ENCODE measurements at places on chromosomes 2 and 18.

DNA sequence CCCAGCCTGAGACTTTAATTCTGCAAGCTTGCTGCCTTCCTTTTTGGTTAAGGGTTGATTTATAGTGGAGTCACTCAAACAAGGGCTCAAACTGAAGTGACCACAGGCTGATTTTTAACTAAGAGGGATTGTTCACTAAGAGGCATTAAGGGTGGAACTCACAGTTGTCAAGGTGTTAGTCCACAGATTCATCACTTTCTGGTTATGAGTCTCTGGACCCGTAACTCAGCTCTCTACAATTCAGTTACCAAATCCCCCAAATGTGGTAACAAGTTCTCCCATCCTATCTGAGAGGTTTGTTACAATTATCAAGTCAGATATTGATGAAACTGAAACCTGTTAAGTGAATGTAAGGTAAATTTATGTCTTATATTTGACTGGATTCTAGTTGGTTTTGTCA is 185.9 kb upstream of the KLHL14 start:
- no peak for DNase-seq

DNA sequence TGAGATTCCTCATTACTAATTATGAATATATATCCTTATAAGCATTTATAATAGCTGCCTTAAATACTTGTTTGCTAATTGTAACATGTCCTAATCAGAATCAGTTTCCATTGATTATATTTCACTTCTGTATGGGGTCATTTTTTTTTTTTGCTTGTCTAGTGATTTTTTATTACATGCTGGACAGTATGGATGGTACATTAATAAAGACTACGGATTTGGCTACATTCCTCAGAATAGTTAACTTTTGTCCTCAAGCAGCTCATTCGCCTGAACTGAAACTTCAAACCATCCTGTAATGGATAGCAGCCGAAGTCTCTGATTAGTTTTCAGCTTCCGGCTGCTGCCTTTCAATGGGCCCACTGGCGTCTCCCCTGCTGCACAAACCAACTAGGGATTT is 11.7 kb downstream of the TGIF1 start:
- DNase-seq, result no peak

- no peak for DNase-seq
Measured at GRCh38 chr2:237097326-237097910, 11.7 kb downstream of the COPS8 start.

DNA sequence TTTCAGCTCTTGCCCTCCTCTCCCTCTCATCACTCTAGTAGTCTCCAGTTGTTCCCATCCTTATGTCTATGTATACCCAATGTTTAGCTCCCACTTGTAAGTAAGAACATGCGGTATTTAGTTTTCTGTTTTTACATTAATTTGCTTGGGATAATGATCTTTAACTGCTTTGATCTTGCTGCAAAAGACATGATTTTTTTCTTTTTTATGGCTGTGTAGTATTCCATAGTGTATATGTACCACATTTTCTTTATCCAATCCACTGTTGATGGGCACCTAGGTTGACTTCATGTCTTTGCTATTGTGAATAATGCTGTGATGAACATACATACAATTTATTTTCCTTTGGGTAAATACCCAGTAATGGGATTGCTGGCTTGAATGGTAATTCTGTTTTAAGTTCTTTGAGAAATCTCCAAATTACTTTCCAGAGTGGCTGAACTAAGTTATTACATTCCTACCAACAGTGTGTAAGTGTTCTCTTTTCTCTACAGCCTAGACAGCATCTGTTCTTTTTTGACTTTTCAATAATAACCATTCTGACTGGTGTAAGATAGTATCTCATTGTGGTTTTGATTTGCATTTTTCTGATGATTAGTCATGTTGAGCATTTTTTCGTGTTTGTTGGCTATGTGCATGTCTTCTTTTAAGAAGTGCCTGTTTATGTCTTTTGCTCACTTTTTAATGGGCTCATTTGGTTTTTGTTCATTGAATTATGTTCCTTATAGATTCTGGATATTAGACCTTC is 179.6 kb upstream of the SLC39A10 start:
- DNase-seq, result peak; percentile 16

- no peak for DNase-seq
Measured at GRCh38 chr2:135615404-135615803, 84.1 kb downstream of the R3HDM1 start.

DNA sequence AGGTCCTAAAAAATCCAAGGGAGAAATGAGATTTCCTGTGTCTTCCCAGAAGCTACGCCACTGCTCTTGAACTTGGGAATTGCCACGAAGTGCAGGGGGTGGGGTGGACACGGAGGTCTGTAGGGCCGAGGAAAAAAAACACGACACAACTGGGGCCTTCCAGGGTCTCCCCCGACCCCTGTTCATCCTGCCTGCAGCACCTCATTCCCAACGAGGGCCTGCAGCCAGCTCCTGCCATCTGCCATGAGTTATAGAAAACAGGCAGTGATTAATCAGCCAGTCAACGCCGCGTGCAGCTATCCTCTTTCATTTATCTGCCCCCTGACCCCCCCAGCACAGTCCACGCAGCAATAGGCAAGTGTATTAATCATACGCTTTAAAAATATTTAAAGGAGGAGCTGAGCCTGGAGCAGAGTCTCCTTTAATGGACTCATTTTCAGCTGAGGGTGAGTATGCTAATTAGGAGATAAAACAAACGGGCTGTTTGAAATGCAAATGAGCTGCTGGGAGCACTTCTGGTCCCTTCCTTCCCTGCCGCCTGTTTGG is 209.9 kb downstream of the TFCP2L1 start:
- DNase-seq, result no peak

DNA sequence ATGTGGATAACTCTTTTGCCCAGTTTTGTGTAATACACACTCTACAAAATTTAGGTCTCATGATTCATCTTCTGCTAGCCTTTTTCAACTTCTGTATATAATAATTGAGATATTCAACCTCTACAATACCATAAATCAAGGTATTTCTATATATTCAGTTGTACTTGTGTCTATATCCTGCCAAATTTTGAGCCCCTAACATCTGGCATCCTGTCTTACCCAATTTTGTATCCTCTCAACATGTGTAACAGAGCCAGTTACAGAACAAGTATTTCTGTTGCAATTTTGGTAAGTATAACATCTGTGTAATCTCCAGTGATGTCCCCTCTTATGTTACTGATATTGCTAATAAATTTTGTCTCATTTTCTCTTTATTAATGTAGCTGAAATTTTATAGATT is 145.8 kb downstream of the TRIB2 start:
- DNase-seq, result no peak

DNA sequence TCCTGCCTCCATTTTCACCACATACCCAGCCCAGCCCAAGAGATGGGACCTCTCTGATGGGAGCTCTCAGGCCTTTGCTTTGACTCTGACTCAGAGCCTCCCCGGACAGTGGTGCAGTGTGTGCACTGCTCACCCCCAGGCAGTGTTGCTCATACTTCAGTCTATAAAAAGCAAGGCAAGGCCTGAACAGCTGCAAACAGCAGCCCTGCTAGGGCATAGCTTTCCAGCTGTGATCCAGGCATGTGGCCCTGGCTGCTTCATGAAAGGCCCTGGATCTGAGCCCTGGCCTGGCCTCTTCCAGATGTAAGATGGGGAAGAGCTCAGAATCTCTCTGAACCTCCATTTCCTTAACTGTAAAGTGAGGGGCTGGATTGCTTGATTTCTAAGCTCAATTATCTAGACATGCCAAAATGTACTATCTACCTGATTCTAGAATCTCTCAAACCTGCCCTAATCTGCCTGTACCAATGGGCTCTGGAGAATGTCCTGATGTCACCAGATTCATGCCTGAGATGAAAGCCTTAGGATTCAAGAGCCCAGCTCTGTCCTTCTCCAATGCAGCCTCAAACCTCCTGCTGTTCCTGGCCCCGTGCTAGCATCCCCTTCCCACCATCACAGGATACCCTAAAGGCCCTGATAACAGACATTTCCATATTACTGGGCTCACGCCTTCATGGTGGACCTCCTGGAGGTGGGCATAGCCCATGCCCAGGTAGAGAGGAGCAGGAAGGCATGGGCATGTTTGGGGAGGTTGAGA is 206.9 kb downstream of the ARL4C start:
- peak; percentile 36 for DNase-seq

DNA sequence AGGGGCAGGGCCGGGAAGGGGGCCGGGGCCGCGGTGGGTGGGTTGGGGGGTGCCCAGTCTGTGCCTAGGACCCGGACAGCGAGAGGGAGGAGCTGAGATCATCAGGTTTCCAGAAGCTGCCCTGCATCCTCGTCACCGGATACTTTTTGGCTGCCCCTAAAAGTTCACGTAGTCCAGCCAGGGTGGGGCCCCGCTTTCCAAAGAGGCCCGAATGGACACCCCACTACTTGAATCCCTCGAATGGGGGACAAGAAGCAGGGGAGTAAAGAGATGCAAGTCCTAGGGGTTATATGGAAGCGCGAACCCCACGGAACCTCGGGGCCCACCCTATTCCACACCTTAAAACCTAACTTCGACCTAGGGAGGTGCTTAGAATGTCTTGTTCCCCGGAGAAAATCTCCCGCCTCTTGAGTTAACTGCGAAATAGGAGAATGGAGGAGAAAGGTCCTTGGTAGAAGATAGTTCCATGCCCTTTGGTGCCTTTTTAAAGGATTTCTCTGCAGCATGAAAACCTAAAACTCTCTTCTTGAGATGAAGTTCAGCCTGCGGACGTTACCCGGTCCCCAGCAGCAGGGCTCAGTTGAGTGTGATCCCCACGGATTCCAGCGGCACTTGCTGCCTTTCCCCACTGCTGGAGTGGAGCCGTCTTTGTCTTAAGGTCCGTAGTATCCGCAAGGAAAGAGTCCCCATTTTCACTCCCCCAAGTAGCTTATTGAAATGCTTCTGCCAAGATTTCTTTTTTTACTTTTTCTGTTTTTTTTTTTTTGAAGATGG is 2.1 kb upstream of the RNF152 start:
- DNase-seq, result no peak

DNA sequence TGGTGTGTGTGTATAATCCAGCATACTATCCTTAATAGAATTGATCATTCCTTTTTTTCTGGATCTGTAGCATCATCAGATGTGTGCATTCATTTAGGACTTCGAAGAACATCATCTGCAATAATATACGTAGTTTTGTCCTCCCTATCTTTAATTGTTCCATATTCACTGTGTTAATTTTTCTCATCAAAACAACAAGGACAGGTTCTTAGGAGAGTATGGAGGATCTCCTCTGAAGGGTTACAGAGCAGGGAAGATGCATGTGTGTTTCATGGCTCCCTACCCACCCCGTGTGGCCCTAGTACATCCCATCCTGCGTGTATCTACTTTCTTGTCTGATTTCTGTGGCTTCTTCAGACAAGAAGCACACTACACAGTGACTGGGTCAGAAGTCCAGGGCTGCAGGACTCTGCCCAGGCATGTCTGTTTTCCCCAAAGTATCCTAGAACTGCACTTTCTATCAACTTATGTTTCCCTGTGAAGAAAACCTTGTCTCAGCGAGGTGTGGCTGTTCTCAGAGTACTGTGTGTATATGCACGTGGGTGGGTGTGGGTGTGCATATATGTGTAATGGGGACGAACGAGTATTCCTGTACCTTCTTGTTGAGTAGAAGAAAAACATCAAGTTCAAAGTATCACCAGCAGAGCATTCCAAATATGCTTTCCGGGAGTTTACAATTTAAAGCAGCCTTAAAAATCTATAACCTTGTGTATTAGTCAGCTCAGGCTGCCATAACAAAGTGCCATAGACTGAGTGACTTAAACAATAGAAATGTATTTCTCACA is 220.4 kb upstream of the FOSL2 start:
- no peak for DNase-seq

DNA sequence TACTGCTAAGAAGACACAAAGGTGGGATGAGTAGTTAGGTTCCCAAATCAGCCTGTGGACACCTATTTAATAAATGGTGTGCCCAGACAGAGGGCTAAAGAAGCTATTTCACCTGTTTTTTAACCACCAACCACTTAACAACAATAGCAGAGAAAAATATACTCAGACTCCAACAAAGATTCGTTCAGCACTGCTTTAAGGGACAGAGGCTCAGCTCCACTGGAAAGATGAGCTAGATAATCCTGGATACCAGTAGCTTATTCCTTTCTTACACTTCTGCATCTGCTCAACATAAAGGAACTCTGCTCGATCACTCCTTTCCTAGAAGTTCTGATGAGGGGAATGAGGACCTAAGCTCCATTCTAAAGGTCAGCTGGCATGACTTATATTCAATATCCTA is 44.5 kb downstream of the PTCD3 start:
- DNase-seq, result no peak

GRCh38 chr2:150732064-150732463 is 244.6 kb upstream of the RND3 start:
- no peak for DNase-seq

DNA sequence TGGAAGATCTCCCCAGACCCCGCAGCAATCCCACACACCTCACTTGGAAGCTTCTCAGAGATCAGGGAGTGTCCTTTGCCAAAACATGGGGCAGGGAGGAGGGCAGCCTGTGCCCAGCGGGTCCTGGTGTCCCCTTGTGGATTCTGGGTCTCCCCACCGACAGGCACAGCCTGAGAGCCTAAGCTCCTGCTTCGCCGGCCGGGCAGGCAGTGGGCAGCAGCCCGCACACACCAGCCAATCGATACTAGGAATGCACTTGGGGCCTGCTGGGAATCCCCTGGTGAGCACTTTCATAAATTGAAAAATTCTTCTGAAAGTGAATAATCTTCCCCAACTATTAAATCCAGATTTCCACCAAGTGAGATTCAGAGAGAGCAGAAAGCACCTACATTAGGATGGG is 246.0 kb downstream of the ATAD2B start:
- no peak for DNase-seq

GRCh38 chr18:3294435-3295080 is 32.6 kb downstream of the MYL12B start:
- DNase-seq, result no peak

GRCh38 chr2:105188343-105188742 is 53.2 kb upstream of the GPR45 start:
- no peak for DNase-seq

DNA sequence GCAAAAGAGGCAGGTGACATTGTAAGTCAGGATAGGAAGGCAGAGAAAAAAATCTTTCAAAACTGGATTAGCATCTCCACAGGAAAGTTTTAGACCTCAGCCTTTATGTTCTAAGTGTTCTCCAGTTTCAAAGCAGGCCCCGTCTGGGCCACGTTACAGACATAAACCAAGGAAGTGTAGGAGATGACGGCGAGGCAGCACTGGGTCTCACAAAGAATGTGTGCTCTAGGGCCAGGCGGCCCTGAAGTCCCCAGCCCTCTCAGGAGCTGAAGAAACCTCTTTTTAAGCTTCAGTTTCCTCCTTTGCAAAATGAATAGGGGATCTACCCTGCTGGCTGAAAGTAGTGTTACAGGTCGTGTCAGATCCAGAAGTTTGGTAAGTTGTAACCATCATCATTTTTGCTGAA is 81.7 kb downstream of the SPRED2 start:
- no peak for DNase-seq

DNA sequence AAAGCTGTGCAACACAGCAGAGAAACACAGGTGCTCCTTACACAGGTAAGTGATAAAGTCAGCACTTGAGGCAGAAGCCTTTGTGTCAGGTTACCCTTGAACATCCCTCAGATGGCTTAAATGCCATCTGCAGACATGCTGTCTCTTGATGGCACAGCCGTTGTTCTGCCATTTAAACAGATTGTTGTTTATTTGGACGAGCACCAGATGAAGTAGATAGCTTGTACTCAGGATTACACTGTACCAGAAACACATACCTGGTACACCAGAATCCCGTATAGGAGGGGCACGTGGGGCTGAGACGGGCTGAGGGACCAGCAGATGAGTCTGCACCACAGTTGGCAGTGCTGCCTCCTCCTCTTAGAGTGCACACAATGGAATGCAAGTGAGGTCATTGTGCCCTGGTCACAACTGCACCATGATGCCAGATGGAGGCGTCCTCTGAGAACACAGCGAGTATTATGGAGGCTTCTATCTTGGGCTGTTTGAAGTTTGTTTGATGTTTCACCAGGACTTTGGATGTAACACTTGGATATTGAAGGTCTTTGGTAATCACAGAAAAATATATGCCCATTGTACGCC is 143.0 kb downstream of the TANC1 start:
- DNase-seq, result no peak

All from CD4-positive, alpha-beta T cell treated with Interleukin-10 for 1 hour (primary cell).